ENCODE measurements at places on chromosomes 16 and 17.

GRCh38 chr16:84519855-84520254, 15.4 kb upstream of the MEAK7 start:
- no peak for DNase-seq

DNA sequence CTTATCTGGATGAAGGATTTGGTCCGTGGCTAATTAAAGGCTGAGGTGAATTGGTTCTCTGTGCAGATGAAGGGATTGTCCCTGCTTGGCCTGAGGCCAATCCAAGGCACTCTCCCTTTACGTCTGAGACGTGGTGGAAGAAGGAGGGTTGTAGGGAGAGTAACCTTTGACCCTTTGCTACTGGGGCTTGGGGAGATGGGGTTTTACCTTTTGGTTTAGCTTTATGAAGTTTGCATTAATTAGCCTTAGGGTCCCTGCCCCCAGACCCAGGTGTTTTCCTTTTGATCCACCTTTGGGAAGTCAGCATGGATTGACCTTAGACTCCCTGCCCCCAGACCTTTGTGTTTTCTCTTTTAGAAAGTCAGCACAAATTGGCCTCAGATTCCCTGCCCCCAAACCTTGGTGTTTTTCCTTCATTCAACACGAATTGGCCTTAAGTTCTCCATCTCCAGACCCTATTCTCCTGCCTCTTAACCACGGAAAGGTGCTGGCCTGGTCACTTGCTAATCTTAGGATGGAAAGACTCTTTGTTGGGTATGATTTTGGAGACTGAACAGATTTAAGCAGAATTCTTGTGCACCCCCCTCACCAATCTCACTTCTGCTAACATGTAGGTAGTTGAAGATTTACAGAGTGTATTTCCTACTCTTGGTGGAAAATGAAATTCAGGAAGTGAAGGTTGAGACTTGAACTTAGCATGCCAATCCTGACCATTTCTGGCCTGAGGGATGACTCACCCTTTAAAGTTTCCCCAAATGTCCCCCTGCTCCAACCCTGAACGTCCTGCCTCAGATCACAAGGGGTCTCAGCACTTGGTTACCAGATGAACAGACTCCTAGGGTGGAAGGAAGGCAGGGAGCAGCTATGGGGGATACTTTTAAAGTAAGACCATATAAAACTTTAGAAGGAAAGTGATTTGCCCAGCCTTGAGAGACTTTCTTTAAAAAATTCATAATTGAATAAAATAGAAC, 23.1 kb upstream of the MMD start:
- DNase-seq: no peak

DNA sequence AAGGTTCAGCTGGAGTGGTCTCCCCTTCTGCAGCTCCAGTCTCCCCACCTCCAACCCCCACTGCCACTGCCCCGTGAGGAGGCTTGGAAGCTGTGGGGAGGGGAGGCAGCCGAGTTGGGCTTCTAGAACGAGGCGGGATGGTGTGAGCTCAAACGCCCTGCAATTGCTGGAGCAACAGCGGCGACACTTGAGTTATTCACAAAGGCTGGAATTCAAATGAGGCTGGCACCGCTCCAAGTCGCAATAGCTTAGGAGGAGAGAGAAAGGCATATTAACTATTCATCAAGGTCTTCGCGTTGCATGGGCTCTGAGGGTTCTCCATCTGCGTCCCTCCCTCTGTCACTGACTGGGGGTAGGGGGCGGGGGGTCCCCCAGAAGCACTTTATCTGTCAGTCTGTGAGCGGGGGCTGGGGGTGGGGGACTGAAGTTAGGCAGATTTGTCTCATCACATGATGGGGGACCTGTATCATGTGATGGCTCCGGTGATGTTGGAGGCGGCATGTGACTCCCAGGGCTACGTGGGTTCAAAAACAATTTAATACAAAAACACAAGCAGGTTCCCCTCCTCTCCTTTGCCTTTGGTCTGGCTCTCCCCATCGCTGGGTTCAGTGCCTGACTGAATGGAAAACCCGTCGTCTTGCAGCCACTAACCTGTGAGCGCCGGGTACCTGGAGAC, 70.5 kb downstream of the RBBP6 start:
- no peak for DNase-seq

DNA sequence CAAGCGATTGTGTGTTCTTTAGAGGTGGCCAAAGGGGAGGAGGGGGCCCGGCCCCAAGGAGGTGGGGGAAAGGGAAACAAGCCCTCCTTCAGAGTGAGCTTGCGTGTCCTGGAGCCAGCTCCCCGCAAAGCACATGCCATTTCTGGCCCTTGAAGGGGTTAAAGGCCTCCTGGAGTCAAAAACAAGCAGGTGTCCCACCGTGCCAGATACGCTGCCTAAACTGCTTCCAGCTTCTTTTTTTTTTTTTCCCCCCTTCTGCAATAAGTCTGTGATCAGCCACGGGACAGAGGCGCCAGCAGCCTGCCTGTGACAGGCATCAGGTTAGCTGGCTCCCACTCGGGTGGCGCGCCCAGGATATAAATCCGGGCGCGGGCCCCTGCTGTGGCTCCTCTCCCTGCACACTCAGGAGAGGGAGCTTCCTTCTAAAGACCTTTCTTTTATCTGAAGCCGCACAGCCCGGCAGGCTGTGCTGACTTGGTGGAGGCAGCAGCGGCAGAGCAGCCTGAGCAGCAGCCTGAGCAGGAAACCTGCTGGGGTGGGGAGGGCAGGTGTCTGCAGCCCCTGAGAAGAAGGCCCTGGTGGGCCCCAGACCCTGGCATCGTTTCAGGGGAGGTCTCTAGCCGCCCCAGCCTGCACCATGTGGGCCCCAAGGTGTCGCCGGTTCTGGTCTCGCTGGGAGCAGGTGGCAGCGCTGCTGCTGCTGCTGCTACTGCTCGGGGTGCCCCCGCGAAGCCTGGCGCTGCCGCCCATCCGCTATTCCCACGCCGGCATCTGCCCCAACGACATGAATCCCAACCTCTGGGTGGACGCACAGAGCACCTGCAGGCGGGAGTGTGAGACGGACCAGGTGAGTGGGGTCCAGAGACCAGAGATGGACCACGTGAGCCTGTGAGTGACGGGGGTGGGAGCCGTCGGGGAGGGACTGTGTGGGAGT, at the start of gene WFIKKN2:
TSS of gene WFIKKN2 (plus strand) at position 286 of the 934 bp plus-strand sequence. CDS start at position 638, 352 bp downstream.
- no peak for DNase-seq

DNA sequence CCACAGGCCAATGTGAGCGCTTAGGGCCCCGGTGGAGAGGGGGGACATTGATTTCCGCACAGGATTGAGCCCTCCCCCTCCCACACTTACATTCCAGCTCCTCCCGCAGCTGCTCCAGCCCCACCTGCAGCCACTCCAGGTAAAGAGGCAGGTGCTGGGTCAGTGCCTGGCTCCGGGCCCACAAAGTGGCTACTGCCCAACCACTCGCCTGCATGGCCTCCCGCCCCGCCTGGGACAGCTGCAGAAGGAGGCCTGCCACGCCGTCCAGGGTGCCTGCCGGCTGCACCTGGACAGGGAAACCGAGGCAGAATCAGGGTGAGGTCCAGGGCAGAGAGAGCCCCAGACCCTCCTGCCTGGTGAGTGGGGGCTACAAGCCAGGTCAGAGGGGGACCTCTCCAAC, 46.3 kb downstream of the RMI2 start:
- DNase-seq: no peak

GRCh38 chr17:61469474-61469873, 17.3 kb downstream of the TBX4 start:
- DNase-seq: no peak
